ENCODE measurements at places on chromosomes 6 and 20.

GRCh38 chr20:20528861-20529260 lies 161.0 kb downstream of the INSM1 start:
- no peak for DNase-seq

DNA sequence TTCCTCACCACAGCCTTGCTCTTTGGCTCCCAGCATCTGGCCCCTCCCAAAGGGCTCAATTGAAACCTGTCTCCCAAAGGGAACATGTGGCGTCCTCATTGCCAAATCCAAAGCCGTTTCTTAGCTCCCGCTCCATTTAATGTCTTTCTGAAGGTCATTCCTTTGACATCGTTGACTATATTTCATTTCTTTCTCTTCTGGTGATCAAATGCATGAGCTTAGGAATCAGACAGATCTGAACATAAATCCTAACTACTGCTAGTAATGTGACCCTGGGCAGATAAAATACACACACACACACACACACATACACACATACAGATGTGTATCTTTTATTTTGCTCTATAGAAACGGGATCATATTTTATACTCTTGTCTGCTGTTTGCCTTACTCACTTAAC lies 964.7 kb upstream of the FLRT3 start:
- DNase-seq = no peak

- no peak for DNase-seq
Observed at GRCh38 chr6:16768477-16768830, 7.2 kb upstream of the ATXN1 start.

DNA sequence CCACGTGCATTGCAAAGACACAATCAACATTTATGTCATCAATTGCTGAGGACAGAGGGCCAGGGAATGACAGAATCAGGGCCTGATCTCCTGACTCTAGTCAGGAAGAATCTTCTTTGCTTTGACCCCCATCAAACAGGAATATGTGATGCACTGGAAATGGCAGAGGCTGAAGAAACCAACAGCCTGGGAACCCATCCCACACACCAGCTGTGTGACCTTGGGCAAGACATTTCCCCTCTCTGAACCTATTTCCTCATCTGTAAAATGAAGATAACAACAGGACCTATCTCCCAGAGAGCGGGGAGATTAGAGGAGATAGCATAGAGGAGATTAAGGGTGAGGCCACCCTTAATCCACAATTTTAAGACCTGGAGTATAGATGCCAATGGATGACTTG lies 1.5 kb downstream of the HNF4A start:
- DNase-seq = no peak
